Activated CD8-positive, alpha-beta memory T cell treated with anti-CD3 and anti-CD28 coated beads, Interleukin-2, amount 10 ng/mL, durations not matched to agents 7 days and 5 days (primary cell): ENCODE measurements at places on chromosomes 6 and 20.

DNA sequence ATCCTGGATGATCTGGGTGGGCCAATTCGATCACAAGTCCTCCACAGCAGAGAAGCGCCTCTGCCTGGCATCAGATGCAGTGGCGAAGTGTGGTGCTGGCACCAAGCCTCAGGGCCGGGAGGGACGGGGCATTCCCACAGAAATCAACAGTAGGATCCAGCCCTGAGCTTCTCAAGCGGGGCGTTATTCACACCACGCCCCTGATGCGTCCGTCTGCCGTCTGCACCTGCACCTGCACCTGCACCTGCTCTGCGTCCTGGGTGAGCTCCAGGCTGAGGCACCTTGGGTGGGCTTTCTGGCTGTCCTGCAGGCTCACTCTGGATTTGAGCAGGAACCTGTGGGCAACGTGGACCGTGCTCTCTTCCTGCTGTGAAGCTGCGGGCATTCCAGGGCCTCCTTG lies 13.8 kb upstream of the NTSR1 start:
- no peak for DNase-seq
- H3K4me3 ChIP-seq, result no peak overlapping the region
- H3K4me1 ChIP-seq, result peaks cover 9% of the 10 kb centered on the region
- no peaks in the 10 kb centered on the region for H3K36me3 ChIP-seq

- peaks cover 62% of the 10 kb centered on the region for H3K4me1 ChIP-seq
- H3K4me3 ChIP-seq, result peak overlapping the region; percentile 99
- H3K27me3 ChIP-seq, result no peaks in the 10 kb centered on the region
- peaks cover 83% of the 10 kb centered on the region for H3K36me3 ChIP-seq
Measured at GRCh38 chr6:32852018-32852843, 1.3 kb downstream of the TAP1 start.

GRCh38 chr6:108363113-108363512 lies 68.3 kb downstream of the AFG1L start:
- H3K36me3 ChIP-seq, result peaks cover 2% of the 10 kb centered on the region
- H3K27me3 ChIP-seq, result no peaks in the 10 kb centered on the region
- H3K4me3 ChIP-seq, result no peak overlapping the region
- no peak for DNase-seq

- DNase-seq, result no peak
- H3K36me3 ChIP-seq, result no peaks in the 10 kb centered on the region
- no peaks in the 10 kb centered on the region for H3K4me1 ChIP-seq
Measured at GRCh38 chr6:64502801-64503200, 867.2 kb downstream of the PHF3 start.

DNA sequence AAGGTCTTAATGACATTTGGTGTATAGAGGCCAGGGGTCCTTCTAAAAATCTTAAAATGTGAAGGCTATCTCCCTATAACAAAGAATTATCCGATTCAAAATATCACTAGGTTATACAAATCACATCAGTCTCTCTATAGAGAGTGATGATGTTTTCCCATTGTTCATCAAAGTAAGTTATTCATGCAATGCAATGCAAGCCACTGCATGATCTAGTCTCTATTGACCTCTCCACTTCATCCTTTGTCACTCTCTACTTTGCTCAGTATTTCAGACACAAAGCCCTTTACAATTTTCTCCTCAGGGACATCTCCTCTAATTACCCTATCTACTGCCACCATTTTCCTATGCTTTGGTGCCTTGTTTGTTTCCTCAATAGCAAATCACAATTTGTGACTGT lies 628.0 kb downstream of the HTR1B start:
- no peaks in the 10 kb centered on the region for H3K27me3 ChIP-seq
- no peak overlapping the region for H3K4me3 ChIP-seq
- H3K4me1 ChIP-seq, result no peaks in the 10 kb centered on the region

DNA sequence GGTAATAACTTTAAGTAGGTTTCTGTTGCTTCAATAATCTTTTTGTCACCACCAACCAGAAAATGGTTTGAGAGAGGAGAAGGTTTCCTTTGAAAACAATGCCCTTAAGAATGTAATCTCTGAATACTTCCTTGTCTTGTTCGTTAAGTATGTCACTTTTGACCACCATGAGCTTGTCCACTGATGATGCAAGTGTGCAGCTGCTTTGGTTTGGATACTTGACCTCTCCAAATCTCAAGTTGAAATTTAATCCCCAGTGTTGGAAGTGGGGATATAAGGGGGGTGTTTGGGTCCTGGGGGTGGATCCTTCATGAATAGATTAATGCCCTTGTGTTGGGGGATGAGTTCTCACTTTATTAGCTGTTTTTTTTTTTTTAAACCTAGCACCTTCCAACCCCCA lies 985.4 kb downstream of the EPHA7 start:
- H3K27ac ChIP-seq, result no peak overlapping the region
- H3K27me3 ChIP-seq, result no peaks in the 10 kb centered on the region
- H3K4me3 ChIP-seq, result no peak overlapping the region
- H3K36me3 ChIP-seq, result no peaks in the 10 kb centered on the region
- no peak for DNase-seq

GRCh38 chr6:45877970-45878590 lies 137.6 kb downstream of the CLIC5 start:
- H3K27ac ChIP-seq, result no peak overlapping the region
- no peaks in the 10 kb centered on the region for H3K4me1 ChIP-seq
- peaks cover 10% of the 10 kb centered on the region for H3K27me3 ChIP-seq
- H3K4me3 ChIP-seq, result no peak overlapping the region

DNA sequence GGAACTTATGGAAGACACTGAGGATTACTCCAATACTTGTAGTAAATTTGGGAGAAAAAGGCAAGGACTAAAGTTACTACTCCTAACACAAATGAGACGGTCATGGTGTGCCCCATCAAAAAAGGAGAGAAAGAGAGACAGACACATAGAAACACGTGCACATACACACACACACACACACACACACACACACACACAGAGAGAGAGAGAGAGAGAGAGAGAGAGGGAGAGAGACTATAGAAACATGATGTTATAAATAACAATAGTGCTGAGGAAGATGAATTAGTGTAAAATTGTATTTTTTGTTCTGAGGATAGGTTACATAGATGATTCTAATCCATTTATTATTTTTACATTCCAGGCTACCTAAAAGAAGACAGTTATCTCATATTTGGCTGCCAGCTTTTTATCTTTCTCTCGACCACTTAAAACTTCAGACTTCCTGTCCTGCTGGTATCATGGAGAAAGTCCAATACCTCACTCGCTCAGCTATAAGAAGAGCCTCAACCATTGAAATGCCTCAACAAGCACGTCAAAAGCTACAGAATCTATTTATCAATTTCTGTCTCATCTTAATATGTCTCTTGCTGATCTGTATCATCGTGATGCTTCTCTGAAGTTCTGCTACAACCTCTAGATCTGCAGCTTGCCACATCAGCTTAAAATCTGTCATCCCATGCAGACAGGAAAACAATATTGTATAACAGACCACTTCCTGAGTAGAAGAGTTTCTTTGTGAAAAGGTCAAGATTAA lies 10.5 kb downstream of the PLN start:
- peak overlapping the region; percentile 62 for H3K4me3 ChIP-seq
- peaks cover 24% of the 10 kb centered on the region for H3K4me1 ChIP-seq

- H3K36me3 ChIP-seq, result no peaks in the 10 kb centered on the region
- no peak overlapping the region for H3K27ac ChIP-seq
- no peak overlapping the region for H3K4me3 ChIP-seq
- peaks cover 32% of the 10 kb centered on the region for H3K27me3 ChIP-seq
- no peaks in the 10 kb centered on the region for H3K4me1 ChIP-seq
Measured at GRCh38 chr6:25670793-25671513, 18.9 kb downstream of the SCGN start.

GRCh38 chr6:141261672-141262060 lies 871.1 kb upstream of the GJE1 start:
- no peak overlapping the region for H3K27ac ChIP-seq
- DNase-seq, result no peak
- H3K27me3 ChIP-seq, result no peaks in the 10 kb centered on the region
- H3K4me1 ChIP-seq, result peaks cover 2% of the 10 kb centered on the region

- no peak for DNase-seq
- peaks cover 6% of the 10 kb centered on the region for H3K36me3 ChIP-seq
- H3K27ac ChIP-seq, result peak overlapping the region; percentile 93
- H3K27me3 ChIP-seq, result no peaks in the 10 kb centered on the region
- peak overlapping the region; percentile 61 for H3K4me3 ChIP-seq
Measured at GRCh38 chr20:53866794-53867740, 203.3 kb downstream of the BCAS1 start.

- no peak for DNase-seq
- H3K4me3 ChIP-seq, result no peak overlapping the region
- H3K27ac ChIP-seq, result no peak overlapping the region
- peaks cover 2% of the 10 kb centered on the region for H3K36me3 ChIP-seq
Measured at GRCh38 chr6:136890986-136891385, 31.1 kb upstream of the SLC35D3 start.
